ENCODE measurements at places on chromosomes 6 and 20. TPM values are rescaled to one million over a fixed set of nuclear protein-coding genes. Genes with fewer than 3 reads are reported as not detected.

Gene C6orf47
- 10.1 TPM for total RNA-seq

Gene FAM209B
- total RNA-seq = not detected

Gene PTCHD4
- 1.6 TPM for total RNA-seq

Gene MATN4
- total RNA-seq = not detected

Gene NOTCH4
- 1.7 TPM for total RNA-seq

Gene LY86
- total RNA-seq = not detected

Gene ZSWIM1
- total RNA-seq = 11.2 TPM

Gene ZNF831
- total RNA-seq = 0.40 TPM

Gene TINAG
- total RNA-seq = not detected

Gene GTSF1L
- not detected for total RNA-seq

Gene ZNF184
- total RNA-seq = 15.3 TPM

Data from NCI-H460 (cell line).